IPS DF 19.7 (cell line): ENCODE measurements at places on chromosomes 12 and 14.

DNA sequence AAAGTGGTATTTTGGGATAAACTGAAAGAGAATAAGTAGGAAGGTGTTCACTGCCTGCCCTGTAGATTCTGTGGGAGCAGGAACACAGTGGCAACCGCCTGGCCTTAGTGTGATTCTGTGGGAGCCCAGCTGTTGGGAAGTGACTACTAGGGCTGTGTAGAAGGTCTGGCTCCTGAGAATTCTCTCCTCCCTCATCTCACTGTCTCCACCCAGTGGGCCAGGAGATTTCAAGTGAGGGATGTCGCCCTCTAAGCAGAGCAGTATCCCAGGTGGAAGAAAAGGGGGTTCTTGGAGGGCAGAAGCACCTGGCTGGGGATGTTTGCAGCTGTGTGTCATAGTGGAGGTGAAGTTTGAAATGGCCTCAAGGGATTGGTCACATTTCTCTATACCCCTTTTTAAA lies 113.7 kb downstream of the TBC1D30 start:
- no peak for DNase-seq

- no peak for DNase-seq
Measured at GRCh38 chr14:80095623-80096022, 115.7 kb downstream of the DIO2 start.

DNA sequence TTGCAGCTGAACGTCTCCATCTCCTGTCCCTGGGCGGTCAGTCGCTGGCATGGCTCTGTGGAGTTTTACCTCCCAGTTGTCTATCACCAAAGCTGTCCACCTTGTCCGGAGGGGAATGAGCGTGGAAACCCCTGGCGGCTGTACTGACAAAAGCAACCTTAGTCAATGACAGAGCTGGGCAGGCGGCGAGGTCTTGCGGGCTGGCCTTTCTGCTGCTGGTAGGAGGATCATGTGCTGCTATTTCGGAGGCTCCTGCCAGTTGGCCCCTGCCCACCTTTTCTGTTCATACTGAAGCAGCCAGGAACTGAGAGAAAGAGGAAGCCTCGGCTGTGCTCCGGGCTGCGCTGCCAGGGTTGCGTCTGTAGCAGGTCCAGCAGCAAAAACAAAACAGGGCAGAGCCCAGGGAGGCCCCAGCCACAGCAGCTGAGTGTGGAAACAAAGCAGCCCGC lies 57.7 kb downstream of the HMGA2 start:
- DNase-seq: no peak

DNA sequence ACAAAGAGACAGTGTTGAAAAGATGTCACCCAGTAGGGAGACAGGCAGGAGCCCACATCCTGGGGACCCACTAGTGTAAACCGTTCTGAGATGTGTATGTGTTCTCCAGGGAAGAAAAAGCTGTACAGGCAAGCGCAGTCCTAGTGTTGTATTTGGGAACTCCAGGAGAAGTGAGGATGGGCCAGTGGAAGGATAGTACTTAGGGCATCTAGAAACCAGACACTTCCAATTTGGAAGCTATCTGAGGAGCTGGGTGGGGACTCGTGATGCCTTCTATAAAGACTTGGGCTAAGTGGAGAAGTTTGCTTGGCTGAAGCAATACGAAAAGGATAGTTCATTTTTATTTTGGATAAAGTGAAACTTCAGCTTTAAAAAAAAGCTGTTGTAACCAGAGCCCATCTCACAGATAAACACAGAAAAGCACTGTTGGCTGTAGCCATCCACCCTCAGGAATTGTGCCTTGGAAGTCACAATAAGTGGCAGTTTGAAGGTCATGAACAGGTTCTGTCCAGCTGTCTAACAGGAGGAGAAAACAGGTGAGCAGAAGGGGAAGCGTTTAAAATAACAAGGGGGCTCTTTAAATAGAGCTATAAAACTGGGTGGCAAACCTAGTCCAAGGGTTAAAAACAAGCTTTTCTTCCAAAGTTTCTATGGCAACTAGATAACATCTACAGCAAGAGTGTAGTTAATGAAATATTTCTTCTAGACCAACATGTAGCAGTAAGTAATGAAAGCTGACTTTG lies 108.0 kb upstream of the ARHGAP5 start:
- no peak for DNase-seq

DNA sequence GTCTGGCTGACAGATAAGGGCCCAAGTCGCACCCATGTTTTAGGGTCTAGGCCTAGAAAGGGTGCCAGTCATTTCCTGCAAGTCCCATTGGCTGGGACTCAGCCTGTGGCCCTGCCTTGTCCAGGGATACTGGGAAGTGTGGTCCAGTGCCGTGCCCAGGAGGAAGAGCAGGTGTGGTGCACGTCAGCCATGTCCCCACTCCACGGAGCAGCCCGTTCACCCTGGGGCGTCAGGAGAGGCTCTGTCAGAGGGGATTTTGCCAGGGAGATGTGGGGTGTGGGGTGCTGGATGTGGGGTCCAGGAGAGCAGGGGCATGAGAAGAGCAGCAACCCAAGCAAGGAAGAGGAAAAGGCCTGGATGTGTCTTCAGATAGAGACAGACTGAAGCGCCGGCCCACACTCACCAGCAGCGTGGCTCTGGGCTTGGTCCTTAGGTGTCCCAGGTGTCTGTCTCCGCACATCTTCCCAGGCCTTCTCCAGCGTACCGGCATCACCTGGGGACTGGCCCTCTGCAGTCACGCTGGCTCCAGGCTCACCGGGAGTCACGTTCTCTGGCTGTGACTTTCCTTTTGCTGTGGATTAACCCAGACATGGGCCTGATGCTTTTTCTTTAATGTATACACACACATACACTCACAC lies 138.2 kb downstream of the CACNA1C start:
- DNase-seq: no peak

- DNase-seq: no peak
Measured at GRCh38 chr14:36520601-36521525, 831 bp upstream of the NKX2-1 start.

GRCh38 chr12:2958432-2959191 lies 585 bp upstream of the TEAD4 start:
- DNase-seq: no peak

GRCh38 chr14:100696590-100696989 lies 30.1 kb upstream of the DLK1 start:
- no peak for DNase-seq
